ENCODE measurements at places on chromosomes 13 and 19.

GRCh38 chr13:24741016-24741662 is 22.8 kb upstream of the RNF17 start:
- H3K27ac ChIP-seq = no peak overlapping the region
- H3K4me3 ChIP-seq = no peak overlapping the region
- no peaks in the 10 kb centered on the region for H3K36me3 ChIP-seq
- peaks cover 18% of the 10 kb centered on the region for H3K27me3 ChIP-seq
- H3K4me1 ChIP-seq = no peaks in the 10 kb centered on the region

GRCh38 chr13:19581675-19582074 is 20.3 kb upstream of the TPTE2 start:
- H3K27ac ChIP-seq = no peak overlapping the region
- H3K4me3 ChIP-seq = no peak overlapping the region
- no peaks in the 10 kb centered on the region for H3K27me3 ChIP-seq
- no peaks in the 10 kb centered on the region for H3K4me1 ChIP-seq
- no peak for DNase-seq

DNA sequence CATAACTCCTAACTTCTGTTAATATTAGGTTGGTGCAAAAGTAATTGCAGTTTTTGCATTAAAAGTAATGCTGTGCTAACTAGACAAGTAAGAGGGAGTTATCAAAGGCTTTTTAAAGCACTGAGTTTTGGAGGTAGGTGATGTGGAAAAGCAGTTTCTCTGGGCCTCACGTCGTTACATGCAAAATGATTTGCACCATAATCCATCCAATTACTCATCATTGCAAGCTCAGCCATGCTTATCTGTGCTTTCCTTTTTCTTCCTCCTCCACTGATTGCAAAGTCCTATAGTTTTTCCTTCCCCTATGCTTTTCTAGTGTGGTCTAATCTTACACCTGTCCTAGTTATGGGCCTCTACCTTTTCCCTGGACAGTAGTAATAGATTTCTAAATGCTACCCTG is 35.4 kb upstream of the INTS6 start:
- H3K4me3 ChIP-seq = no peak overlapping the region
- H3K27me3 ChIP-seq = no peaks in the 10 kb centered on the region
- no peaks in the 10 kb centered on the region for H3K4me1 ChIP-seq
- H3K36me3 ChIP-seq = no peaks in the 10 kb centered on the region

GRCh38 chr13:106173346-106173745 is 362.1 kb downstream of the EFNB2 start:
- H3K27me3 ChIP-seq = no peaks in the 10 kb centered on the region
- DNase-seq = no peak
- no peak overlapping the region for H3K27ac ChIP-seq
- no peaks in the 10 kb centered on the region for H3K4me1 ChIP-seq
- H3K4me3 ChIP-seq = no peak overlapping the region
- H3K36me3 ChIP-seq = no peaks in the 10 kb centered on the region

DNA sequence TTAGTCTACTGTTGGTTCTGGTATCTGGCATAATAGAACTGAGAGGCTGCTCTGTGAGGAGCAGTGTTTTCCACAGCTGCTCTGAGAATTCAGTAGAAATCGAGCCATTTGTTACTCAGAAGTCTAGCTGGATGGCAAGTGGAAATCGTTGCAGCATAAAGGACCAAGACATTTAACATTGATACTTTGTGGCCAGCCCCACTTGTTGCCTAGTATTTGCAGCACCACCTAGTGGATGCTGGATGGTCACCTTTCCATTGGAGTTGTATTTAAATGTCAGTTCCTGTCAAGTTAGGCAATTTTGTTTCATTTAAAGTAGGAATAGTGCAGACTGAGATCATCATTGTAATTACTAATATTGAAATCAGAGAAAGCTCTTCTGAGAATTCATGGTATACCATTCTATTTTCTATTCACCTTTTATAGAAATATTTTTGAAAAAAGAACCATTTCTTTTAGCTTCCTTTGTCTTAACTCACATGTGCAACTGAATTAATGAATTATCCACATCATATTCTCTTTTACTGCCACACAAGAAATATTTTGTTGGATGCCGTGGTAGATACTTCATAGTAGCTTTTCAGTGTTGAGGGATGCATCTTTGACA is 64.6 kb downstream of the PDS5B start:
- DNase-seq = peak; percentile 58
- H3K27me3 ChIP-seq = no peaks in the 10 kb centered on the region
- H3K4me1 ChIP-seq = peaks cover 3% of the 10 kb centered on the region
- H3K4me3 ChIP-seq = no peak overlapping the region
- H3K27ac ChIP-seq = no peak overlapping the region

- no peak for DNase-seq
- H3K27me3 ChIP-seq = no peaks in the 10 kb centered on the region
- no peak overlapping the region for H3K4me3 ChIP-seq
Observed at GRCh38 chr13:76245920-76246319, 609.8 kb downstream of the LMO7 start.

- no peak within 1 kb of the TSS for H3K27ac ChIP-seq
- H3K4me3 ChIP-seq = peak within 1 kb of the TSS; percentile 88
- peak; percentile 86 for DNase-seq
- H3K4me1 ChIP-seq = no peaks in the 10 kb centered on the region
- no peaks in the 10 kb centered on the region for H3K27me3 ChIP-seq
- peaks cover 8% of the 10 kb centered on the region for H3K36me3 ChIP-seq
Observed at GRCh38 chr19:1248139-1248785, at the start of gene MIDN. MIDN (plus strand) TSS chr19:1248583; CDS start chr19:1250297, 1,714 bp downstream.

DNA sequence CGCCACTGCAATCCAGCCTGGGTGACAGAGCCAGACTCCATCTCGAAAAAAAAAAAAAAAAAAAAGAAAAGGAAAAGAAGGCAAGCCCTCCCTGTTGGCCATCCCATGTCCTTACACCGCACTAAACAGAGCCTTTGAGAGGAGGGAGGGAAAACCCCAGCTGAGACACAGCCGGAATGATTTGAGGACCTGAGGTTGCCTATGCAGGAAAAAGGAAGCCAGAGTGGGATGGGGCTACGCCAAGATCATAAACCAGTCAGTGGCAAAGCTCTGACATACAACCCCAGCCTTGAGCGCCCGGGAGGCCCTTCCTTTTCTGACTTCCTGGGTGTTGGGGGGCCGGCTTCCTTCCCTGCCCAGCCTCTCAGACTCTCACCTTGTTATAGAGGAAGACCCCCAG is 12.5 kb upstream of the CHERP start:
- no peaks in the 10 kb centered on the region for H3K4me1 ChIP-seq
- no peaks in the 10 kb centered on the region for H3K27me3 ChIP-seq
- H3K27ac ChIP-seq = no peak overlapping the region
- no peak for DNase-seq
- H3K36me3 ChIP-seq = peaks cover 41% of the 10 kb centered on the region
- no peak overlapping the region for H3K4me3 ChIP-seq
